NCI-H748 treated with DMSO at 0.1 percent for 48 hours (cell line): ENCODE measurements at places on chromosomes 5 and 9.

DNA sequence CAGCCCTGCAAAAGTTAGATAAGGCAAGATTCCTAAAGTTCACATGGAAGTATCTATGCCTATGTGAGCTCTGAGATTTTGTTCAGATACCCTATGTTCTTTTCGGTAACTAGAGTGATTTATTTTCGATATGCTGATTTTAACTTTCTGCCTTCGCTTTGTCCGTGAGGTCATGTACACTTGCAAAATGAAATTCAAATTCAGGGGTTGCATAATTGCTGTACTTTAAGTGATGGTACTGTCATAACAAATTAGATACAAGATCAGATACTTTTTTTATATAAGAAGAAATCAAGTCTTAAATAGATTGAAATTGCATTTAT, 350 bp upstream of the ECPAS start:
- DNase-seq, result no peak

DNA sequence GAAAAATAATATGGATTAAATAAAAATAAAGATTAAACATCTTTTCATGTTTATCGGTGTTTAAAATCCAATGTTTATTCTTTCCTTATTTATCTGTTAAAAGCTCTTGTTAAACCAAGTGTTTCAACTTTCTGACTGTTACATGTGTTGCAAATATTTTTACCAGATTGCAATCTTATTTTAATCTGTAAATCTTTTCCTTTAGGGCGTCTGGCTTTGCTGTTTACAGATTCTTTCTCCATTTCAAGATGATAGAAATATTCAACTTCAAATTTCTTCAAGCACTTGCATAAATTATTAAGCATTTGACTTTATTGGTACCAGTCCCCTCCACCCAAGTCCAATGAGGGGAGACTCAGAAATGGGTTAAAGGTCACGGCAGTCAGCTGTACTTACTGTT, 16.9 kb upstream of the ABCA1 start:
- no peak for DNase-seq

GRCh38 chr5:150000990-150001659, 586 bp downstream of the HMGXB3 start:
- DNase-seq, result no peak

GRCh38 chr9:23741351-23741750, 84.7 kb downstream of the ELAVL2 start:
- no peak for DNase-seq

DNA sequence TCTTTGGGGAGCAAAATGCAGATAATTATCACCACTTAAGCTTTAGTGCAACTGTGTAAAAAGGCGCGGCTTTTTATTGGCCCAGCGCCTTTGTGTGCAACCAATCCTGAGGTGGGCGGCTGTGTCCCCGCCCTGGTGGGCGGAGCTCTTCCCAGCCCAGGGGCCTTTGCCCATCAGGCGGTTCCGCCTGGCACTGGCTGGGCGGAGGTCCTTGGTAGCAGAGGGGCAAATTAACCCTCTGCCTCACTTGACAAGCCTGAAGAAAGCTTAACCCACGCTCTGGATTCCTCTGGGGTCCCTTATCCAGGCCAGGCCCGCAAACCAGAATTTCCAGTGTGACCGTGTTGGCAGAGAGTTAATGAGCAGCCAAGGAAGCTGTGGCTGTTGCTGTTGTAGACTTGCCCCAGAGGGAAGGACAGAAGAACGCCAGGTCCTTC, 12.8 kb upstream of the NIPAL4 start:
- DNase-seq, result peak; percentile 27

GRCh38 chr9:111949919-111950318, 53.3 kb downstream of the UGCG start:
- no peak for DNase-seq

DNA sequence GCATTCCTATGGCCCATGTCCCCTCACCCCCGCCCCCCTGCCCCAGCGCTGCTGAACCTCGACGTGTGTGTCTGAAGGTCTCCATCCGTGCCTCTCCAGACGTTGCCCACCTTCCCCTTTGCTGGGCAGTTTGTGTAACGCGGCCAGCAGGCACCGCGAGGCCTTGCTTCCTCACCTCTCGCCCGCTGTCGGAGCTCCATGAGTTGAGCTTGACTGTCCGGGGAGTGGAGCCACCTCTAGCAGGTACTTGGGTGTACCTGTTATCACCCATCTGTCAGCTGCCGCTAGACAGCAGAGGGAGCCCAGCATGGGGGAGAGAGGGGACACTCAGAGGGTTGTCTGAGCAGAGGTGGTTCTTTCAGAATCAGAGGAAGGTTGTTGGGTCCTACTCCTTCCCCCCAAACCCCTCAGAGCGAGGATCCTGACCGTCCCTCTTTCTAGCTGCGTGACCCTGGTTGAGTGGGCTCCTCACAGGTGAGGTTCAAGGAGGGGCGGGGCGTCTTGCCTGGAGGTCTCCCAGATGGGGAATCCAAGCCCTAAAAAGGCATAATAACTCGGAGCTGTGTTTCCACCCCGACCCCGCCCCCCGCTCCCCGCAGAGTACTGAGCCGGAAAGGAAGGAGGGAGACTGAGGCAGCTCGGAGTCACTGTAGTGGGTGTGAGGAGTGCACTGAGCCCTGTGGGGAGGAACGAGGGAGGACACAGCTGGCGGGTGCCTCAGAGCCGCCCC, 184.7 kb downstream of the C9orf50 start:
- DNase-seq, result no peak

DNA sequence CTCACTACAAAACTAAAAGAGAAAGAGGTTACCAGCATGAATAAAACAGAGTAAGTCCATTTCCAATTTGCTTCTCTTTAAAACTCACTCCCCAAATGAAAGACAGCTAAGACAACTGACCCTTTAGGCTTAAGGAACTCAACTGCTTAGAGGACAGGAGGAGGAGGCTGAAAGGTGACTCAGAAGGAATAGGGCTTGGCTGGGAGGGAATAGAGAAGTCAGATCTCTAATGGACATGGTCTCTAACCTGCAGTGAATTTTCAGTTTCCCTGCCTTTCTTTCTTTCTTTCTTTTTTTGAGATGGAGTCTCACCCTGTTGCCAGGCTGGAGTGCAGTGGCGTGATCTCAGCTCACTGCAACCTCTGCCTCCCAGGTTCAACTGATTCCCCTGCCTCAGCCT, 261.8 kb upstream of the CLINT1 start:
- no peak for DNase-seq

DNA sequence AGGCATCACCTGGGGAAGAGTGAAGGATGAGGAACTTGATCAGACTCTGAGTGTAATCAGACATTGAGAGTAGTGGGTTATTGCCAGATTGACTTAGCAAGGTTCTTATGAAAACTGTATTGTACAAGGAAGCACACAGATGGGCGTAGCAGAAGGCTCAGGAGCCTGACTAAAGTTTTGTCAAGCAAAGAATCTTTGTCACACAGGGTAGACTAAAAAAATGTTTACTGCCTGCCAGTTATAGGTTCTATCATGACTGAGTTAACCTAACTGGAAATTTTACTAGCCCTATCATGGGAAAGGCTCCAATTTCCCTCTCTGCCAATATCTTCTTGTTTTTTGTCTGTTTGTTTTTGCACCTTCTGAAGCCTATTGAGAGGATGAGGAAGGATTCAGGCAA, 19.1 kb downstream of the CAMK4 start:
- DNase-seq, result no peak

- peak; percentile 85 for DNase-seq
These were observed 828 bp upstream of the TRIO start for GRCh38 chr5:14142202-14142826.

DNA sequence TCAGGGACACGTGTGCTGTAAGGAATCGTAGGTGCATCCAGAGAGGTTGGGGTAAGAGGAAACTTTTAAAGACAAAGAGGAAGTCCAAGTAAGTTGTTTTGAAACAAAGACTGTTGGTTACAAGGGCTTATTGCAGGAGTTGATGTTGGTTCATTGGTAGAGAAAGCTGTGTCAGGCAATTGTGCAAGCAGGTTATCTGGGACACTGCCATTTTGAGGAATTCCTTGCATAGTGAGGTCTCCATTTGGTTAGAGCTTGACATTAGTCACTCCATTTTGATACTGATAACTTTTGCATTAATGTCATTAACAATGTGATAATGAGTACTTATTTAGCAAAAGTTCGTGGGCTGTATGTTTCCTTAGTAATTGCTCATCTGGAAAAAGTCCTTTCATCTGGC, 24.9 kb downstream of the CNOT6 start:
- no peak for DNase-seq

GRCh38 chr5:87940775-87941174, 327.9 kb downstream of the TMEM161B start:
- no peak for DNase-seq

GRCh38 chr5:179765400-179765799, 28.4 kb upstream of the LTC4S start:
- DNase-seq, result no peak

GRCh38 chr9:79583952-79584654, 12.3 kb downstream of the TLE4 start:
- no peak for DNase-seq

DNA sequence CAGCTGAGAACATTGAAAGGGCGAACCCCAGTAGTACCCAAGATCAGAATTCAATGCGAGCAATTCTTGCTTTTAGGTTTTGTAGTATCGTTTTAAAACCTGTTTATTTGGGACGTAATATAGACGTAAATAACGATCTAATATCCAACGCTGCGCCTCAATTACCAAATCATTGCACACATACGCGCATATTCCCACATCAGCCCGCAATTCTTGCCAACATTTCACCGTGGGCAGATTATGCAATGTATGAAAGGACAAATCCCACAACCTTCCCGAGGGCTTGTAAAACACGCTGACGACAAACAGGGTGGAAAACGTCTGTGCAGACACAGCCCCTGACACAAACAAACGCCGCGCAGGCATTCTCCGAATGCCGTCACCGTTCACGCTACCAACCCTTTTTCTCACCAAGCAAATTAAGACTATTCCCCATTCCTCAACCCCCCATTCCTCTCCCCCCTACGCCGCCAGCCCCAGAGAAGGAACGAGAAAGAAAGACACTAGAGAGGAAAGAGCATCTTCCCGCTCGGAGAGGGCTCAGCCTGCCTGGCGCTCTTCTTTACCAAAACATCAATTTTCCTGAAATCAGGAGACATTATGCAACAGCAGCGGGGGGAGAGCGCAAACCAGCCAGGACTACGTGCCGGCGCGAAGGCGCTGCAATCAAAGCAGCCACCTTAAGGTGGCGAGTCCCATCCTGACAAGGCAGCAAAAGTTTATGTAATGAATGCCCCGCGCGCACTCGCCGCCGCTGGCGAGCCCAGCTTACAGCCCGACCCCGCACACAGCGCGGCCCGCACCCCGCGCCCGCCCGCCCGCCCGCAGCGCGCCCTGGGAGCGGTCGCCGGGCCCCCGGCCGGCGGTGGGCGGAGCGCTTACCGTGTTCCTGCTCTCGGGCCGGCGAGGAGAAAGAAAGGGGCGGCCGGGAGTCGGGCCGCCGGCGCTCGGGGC, 597 bp downstream of the NFIL3 start:
- peak; percentile 28 for DNase-seq

- no peak for DNase-seq
These were observed 82.4 kb downstream of the RAPGEF1 start for GRCh38 chr9:131657456-131657855.

DNA sequence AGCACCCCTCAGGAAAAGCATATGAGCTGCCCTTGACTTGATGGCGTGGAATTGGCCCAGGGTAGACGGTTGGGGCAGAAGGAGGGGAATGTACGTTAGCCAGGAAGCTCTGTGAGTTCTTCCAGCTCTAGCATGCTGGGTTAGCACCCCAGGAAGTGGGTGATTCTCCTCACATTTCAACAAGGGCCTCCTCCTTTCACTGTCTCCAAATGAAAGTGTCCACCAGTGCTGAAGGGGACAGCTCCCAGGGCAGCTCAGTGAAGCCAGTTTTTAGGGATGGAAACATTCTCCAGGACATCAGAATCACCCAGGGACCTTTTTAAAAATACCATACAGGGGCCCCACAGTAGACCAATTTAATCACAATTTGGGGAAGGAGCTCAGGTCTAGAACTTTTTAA, 17.2 kb upstream of the AFAP1L1 start:
- no peak for DNase-seq

DNA sequence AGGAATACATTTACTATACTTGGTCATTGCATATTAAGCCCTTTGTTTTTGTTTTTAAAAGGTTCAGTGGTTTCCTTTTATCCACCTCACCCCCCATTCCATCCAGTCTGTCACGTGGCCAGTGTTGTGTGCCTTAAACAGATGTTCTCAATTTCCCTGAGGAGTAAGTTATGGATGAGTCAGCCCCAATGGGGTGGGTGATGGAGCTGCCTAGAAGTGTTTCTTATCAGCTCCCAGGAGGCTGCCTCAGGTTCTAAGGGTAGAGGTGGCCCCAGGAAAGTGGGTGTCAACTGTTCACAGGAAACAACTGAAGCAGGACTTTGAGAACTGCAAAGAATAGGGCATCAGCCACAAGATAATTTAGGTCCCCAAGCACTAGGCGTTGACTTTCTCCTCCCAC, 41.1 kb downstream of the ACTBL2 start:
- no peak for DNase-seq

- DNase-seq, result no peak
These were observed 188.3 kb downstream of the OLFM1 start for GRCh38 chr9:135275571-135276289.

DNA sequence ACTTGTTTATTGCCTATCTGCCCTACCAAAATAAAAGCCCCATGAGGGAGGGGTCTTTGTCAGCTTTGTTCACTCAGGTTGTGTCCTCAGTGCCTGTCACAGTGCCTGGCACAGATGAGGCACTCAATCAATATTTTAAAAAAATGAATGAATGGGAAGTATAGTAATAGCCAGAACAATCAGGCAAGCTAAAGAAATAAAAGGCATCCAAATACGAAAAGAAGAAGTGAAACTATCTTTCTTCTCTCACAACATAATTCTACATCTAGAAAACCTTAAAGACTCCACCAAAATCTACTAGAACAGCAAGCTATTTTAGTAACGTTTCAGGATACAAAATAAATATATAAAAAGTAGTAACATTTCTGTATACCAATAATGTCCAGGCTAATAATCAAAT, 37.8 kb upstream of the C5orf63 start:
- DNase-seq, result no peak

- no peak for DNase-seq
These were observed 42.9 kb downstream of the TMEFF1 start for GRCh38 chr9:100515578-100516494.

DNA sequence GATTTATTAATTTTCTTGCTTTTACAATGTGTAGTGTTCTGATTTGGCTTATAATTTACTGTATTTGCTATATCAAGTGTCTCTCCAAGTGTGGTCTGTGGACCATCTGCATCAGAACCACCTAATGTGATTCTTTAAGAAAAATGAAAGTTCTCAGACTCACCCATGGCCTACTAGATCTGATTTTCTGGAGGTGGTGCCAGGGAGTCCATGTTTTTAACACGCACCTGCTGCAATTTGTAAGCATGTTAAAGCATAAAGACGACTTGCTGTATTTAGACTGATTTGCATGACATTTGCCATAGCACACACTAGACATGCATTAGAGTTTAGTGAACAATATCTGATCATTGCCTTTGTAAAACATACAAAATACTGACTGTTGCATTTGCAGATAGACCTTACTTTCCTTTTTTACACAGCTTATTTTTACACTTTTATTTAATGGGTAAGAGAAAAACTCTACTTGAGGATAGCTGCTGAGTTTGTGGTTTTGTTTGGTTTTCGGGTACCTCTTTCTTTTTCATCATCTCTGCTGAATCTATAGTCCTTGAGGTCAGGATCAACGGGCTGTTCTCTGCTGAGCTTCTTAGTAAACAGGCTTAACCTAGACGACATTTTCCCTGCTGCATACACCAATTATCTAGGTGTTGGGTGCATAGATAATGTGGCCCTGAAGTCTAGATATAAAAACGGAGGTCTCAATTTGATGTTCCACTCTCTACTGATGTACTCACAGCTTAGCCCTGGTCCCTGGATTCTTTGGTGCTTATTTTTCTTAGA, 138.0 kb upstream of the ZNF366 start:
- DNase-seq, result no peak
